Fibroblast of the conjunctiva (primary cell): ENCODE measurements at places on chromosomes 2 and 18.
A peak's percentile ranks its signal among the peaks of the same experiment; 100 is the strongest.

DNA sequence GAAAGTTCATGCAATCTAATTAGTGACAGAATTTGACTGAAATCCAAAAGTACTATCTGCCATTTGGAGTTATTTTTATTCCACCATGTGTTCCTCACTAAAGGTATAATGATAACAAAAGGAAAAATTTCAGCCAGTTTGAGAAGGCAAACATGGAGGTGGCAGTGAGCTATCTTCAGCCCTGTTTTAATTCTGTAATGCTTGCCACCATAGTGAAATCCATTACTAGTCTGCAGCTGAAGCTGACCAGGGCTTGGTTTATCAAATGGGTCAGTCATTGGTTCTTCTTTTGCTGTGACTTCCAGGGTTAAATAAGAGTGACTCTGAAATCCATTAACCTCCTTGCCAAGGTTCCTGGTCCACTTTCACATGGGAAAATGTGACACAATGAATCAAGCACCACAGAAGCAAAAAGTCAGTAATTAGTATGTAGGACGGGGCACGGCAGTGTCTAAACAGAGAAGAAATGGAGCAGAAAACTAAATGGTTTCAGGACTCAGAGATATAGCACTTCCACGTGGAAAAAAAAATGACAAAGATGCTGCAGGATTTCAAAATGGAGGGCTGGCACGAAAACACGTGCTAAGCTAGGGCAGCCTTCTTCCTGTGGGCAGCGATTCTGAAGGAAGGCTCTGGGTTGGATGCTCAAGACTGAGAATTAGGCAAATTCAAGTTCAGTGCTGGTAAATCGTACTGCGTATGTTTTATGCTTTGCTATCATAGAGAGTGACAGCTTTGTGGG is 87.2 kb downstream of the EPHA4 start:
- DNase-seq: no peak

DNA sequence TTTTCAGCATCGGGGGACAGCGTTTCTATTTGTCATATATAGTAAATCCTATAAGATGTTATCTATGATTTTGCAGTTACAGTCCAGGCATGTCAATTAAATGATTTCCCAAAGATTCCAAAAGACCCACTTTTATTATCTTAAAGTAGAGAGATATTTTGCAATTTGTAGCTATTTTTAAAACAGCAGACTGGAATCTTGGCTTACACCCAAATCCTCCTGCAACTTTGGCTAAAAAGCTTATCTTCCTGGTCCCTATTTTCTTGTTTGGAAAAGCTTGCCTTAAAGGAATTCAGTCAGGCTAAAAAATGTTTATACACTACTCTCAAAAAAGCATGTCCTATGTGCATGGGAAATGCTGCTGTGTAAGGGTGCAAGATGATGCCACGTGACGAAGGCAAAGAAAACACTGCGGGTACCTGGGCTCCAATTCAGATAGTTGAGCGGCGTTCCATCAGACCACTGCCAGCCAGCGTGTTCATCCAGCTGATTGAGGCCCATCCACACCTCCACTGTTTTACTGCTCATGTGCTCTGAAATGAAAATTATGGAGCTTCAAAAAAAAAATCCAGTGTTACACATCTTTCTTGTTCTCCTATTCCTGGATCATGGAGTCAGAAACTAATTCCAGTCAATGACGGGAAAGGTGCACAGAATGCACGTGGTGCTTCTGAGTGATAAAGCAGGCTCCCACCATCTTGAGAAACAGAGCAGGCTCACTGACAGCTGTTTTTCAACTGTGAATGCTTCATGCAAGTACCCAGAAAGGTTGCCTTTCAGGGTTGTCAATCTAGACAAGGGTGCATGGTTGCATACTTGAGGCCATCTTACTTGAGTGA is 33.8 kb downstream of the PLA2R1 start:
- no peak for DNase-seq

DNA sequence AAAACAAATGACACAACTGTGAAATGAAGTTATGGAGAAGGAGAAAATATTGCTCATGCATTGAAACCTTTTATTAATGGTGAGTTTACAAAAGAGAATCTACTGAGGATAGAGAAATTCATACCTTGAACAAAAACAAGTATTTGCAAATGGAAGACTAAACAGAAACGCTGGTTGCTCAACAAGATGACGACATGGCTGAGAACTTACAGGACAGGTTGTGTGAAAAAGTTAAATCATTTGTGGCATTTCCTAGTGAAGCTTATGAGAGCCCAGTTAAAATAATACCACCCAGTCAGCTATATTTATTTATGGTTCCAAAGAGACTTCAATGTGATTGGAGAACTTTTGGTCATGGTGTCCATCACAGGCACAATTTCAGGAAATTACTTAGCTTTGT is 148.6 kb upstream of the PKDCC start:
- no peak for DNase-seq

DNA sequence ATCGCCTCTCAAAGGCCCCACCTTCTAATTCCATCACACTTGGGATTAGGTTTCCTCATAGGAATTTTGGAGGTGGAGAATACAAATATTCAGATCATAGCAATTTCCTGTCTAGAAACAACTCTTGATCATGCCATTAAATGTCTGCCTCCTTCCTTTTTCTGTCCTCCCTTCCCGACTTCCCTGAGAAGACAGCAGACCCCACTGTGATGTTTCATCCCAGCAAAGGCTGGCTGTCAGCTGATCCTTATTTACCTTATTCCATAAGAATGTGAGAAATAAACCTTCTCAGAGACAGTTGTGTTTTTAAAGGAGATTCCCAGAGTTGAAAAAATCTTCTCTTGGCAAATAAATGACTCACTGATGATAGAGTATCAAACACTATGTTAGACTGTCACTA is 133.9 kb downstream of the TDRD15 start:
- no peak for DNase-seq

- no peak for DNase-seq
Observed at GRCh38 chr2:231063347-231063746, 6.7 kb downstream of the PSMD1 start.

- DNase-seq: no peak
Observed at GRCh38 chr2:47869859-47870595, 36.3 kb downstream of the FBXO11 start.

DNA sequence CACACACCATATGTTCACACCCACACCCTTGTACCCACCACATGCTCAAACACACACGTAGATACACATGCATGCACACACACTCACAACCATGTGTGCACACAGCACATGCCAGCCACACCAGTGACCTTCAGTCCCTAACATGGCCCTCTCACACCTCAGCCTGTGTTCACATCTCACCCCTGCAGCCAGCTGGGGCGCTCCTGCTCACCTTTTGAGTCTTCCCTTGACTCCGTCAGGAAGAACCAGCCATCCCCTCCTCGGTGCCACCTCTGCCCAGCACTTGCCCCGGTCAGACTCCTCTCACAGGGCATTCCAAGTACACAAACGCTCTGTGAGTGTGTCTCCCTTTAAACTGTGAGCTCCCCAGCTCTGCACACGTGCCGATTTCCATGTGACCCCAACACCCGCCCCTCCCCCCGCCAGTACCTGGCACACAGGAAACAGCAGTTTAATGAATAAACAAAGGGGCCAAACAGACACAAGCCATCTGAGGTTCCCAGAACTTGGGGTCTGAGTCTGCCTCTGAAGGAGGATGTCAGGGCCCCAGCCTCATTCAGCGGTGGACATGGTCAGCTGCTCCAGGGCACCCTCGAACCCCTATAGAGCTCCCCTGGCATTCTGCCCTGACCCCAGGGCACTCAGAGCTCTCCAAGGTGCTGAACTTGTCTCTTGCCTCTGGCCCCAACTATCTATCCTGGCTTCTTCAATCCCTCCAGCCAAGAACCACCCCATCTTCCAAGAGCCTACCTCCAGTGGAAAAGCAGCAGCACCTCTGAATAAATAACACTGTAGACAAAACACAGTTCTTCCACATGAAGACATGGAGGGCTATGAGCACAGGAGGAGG is 252.9 kb downstream of the ATAD2B start:
- no peak for DNase-seq

- DNase-seq: no peak
Observed at GRCh38 chr2:80016171-80016570, 288.4 kb downstream of the LRRTM1 start.

DNA sequence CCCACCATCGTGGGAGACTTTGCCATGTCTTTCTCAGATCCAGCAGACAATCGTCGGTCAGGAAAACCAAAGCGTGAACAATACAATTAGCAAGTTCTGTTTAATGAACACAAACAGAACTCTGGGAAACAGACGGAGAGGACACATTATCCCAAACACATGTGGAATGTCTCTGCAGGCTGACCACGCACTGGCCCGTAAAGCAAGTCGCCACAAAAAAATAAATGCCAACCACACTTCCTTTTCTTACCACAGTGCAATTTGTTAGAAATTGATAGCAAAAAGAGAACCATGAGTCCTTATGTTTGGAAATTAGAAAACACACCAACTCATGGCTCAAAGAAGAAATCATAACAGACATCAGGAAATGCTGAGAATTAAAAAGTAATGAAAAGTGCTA is 210.9 kb downstream of the TWIST2 start:
- no peak for DNase-seq

DNA sequence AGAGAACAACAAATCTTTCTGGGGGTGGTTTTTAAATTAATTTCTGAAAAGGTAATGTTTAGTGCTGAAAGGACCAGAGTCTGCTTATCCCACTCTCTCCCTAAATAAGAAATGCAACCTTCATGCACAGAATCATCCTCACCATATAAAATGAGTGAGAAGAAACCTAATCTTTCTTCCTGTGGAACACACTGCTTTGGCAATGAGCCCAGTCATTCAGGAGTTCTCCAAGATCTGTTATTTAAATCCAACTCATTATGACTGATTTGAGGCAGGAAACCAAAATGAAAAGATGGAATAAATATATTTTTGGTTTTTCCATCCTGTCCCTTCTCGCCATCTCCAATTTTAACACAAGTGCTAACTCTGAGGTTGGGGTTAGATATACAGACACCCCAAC is 228.3 kb downstream of the SRBD1 start:
- DNase-seq: no peak

GRCh38 chr2:176356251-176356650 is 87.0 kb downstream of the MTX2 start:
- DNase-seq: no peak

DNA sequence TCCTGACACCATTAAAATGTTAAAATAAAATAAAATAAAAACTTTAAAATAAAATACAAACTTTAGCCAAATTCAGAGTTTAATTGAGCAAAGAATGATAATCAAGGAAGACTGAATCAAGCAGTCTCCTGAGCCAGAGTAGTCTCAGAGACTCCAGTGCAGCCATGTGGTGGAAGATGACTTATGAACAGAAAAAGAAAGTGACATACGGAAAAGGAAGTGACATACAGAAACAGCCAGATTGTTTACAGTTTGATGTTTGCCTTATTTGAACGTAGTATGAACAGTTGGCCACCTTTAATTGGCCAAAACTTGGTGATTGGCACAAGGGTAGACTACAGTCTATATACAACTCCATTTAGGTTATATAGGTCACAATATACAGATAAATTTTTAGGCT is 787.2 kb downstream of the ADCYAP1 start:
- DNase-seq: no peak

GRCh38 chr2:48250943-48251342 is 279.0 kb upstream of the STON1 start:
- DNase-seq: peak; percentile 16

- DNase-seq: no peak
Observed at GRCh38 chr18:73768043-73768442, 379.6 kb downstream of the FBXO15 start.

- DNase-seq: no peak
Observed at GRCh38 chr2:105299290-105299689, 30.2 kb downstream of the TGFBRAP1 start.

GRCh38 chr2:39058101-39058500 is 62.8 kb downstream of the SOS1 start:
- no peak for DNase-seq

GRCh38 chr2:167771628-167772027 is 475.8 kb downstream of the STK39 start:
- DNase-seq: no peak

DNA sequence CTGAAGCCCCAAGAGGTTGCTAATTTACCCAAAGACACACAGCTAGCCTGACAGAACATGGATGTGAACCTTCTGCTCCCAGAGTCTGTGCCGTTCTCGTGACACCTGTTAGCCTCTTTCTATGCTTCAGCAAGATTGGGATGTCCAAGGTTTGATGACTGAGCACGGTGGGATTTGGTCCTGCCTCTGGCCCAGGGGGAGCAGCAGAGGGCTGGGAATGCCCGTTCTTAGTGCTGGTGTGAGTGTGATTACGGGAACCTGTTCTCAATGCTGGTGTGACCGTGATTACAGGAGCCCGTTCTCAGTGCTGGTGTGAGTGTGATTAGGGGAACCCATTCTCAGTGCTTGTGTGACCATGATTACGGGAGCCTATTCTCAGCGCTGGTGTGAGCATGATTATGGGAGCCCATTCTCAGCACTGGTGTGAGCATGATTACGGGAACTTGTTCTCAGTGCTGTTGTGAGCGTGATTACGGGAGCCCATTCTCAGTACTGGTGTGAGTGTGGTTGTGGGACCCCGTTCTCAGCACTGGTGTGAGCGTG is 67.3 kb upstream of the SNTG2 start:
- DNase-seq: no peak

GRCh38 chr2:70121627-70122372 is 34.5 kb downstream of the PCBP1 start:
- no peak for DNase-seq

- no peak for DNase-seq
Observed at GRCh38 chr18:31774477-31774785, 13.8 kb upstream of the SLC25A52 start.

DNA sequence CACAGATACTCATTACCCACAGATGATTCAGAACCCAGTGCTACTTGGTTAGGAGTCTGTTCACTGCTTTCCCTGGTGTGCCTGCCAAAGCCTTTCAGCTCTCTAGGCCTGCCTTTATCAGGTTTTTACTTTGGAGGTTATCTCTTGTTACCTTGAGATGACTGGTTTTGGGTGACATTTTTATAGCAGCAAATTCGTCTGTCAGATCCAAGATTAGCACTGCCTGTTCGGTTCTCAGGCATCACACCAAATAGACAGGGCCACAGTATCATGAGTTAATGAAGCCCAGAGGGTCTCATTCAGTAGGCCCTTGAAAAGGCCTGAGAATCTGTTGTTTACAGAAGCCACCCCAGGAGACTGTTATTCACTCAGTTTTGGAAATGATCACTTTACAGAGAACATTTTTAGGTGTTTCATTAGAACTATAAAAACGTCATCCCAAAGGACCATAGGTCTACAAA is 121.2 kb downstream of the OSBPL6 start:
- DNase-seq: no peak

DNA sequence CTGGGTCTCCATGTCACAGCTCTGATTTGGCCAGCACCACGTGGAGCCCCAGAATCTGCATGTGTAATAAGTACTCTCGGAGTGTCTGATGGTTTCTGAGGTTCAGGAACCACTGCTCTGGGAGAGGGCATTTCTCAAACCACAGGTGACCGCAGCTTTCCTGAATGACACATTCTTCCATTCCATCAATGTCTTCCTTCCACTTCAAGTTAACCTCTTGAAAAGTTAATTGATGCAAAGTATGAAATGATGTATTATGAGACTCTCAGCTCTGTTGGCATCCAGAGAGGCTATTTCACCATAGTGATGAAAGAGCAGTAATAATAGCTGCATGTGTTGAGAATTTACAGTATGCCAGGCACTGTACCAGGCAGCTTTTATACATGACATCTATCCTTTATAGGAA is 61.3 kb upstream of the CRIM1 start:
- DNase-seq: no peak
